Amniotic stem cell (primary cell): ENCODE measurements at places on chromosomes 7 and 10.

DNA sequence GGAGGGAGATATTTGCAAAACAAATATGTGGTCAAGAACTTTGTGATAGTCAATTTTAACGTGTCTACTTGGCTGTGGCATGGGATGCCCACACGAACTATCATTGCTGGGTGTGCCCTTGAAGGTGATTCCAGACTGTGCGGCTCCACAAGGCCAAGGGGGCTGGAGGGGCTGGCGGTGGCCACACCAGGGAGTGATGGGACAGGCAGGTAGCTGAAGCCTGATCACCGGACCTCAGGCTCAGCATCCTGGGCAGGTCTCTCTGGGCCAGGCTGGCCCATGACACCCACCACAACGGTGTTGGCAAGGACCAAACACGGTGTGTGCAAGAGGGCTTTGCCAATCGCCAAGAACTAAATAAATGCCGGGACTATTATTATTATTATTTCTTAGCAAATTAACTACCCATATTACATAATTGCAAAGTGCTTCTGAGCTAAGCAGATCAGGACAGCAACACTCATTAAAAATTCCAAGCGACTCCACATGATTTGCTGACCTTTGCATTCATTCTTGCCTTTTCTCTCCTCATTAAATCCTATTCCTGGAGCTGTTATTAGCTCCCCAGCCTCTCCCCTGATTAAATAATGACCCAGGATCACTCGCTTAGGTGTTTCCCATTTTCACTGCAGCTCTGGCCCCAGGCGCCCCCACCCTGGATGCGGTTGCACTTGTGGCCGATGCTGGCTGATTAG lies 35.4 kb upstream of the PPP2R2D start:
- no peak for DNase-seq

- no peak for DNase-seq
These were observed 314.3 kb downstream of the HPSE2 start for GRCh38 chr10:98921316-98921715.

- no peak for DNase-seq
These were observed 882.2 kb downstream of the TYW1 start for GRCh38 chr7:67878808-67879207.

DNA sequence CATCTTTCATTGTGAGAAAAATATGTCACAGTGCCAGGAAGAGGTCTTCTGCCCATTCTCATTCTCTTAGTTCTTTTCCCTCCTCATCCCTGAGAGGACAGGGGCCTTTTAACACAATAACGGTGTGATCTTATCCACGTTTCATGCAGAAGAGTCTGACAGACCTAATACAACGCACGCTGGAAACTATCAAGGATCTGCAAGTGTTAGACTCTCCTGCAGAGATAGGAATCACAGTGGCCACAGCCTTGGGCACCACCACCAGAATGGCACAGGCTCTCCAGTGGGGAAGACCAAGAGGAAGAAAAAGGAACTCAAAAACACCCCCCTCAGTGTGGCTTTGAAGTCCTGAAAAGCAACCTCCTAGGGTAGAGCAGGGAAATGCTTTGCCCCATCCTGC lies 72.6 kb upstream of the LAMB4 start:
- no peak for DNase-seq

DNA sequence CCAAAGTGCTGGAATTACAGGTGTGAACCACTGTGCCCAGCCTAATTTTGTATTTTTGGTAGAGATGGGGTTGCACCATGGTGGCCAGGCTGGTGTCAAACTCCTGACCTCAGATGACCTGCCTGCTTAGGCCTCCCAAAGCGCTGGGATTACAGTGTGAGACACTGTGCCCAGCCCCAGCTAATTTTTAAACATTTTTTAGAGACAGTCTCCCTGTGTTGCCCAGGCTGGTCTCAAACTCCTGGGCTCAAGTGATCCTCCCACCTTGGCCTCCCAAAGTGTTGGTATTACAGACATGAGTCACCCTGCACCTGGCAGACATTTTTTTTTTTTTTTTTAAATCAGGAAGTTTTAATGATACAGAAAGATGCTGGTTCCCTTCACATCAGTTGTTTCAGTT lies 15.5 kb downstream of the DENND10 start:
- DNase-seq, result no peak

GRCh38 chr7:123580406-123581161 lies 21.0 kb upstream of the ASB15 start:
- peak; percentile 28 for DNase-seq

- DNase-seq, result no peak
These were observed 4.7 kb downstream of the PPP1R9A start for GRCh38 chr7:94912085-94912484.

GRCh38 chr7:98855610-98856422 lies 14.0 kb downstream of the TMEM130 start:
- DNase-seq, result no peak

- DNase-seq, result no peak
These were observed 363.2 kb downstream of the AUTS2 start for GRCh38 chr7:69961436-69961835.

DNA sequence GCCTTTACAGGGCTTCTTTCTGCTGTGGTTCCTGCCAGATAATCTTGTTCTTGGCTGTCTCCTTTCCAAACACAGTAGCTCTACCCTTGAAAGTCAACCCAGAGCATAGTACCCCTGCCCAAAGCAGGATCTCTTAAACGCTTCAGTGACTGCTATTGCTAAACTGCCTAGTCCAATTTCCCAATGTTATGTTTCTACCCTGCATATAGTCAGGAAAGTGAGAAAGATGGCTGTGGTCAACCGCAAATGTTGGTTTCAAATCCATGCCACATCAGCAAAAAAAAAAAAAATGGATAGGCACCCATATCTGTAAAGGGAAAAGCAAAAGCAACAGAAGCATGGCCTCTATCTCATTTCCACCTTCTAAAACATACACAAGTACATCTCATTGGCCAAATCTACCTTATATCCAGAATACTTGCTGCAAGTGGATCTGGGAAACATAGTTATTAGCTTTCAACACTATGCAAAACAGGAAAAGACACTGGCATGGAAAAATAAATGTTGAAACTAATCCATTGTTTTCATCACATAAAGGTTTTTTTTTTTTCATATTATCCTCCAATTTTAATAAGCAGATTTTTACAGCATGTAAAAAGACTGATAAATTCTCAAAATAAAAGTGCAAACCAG lies 59.8 kb downstream of the DNAJC1 start:
- DNase-seq, result no peak

DNA sequence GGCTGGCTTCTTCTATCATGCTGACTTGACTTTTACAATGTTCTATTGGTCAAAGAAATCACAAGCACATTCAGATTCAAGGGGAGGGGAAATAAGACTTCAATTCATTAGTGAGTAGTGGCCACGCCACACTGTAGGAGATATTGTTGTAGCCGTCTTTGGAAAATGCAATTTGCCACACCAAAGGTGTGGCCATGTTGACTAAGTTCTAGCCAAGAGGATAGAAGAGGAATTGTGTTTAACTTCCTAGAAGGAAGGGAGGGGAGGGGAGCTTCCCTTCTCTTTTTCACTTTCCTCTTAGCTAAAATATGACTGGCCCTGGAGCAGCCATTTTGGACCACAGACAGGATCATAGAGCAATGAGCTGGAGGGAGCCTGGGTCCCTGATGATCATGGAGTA lies 3.4 kb upstream of the PRKAR2B start:
- DNase-seq, result no peak

DNA sequence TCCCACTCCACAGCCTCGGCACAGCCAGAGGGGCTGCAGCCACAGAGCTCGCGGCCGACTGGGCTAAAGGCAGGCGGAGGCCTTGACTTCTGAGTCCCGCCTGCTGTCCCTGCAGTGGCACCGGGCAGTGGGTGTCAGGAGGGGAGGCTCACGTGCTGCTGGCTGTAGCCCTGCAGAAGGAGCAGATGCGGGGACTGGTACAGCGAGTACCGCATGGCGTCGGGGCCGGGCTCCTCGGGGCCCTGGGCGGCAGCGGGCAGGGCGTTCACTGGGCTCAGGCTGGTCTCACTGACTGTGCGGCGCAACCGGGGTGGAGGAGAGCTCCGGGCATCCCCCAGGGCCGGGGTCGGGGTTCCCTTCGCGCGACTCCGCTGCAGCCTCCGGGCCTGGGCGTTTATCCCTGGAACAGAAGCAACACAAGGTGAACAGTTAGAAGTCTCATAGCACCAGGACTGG lies 25.6 kb downstream of the PAPOLB start:
- no peak for DNase-seq

DNA sequence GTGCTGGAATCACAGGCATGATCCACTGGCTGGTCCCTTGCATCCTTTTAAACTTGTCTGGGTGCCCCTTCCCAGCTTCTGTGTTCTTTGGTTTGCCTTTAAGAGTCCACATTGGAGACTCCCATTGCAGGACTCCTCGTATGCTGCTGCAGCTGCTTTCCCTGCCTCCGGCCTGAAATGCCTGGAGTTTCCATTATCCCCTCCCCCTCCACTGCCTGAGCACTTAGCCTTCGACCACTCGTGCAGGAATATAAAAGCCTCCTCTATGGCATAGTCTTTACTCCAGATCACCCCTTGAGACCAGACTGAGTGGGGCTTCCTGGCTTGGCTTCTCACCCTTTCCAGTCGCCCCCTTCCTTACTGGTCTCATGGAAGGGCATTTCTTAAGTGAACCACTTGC lies 80.2 kb downstream of the RHOBTB1 start:
- no peak for DNase-seq

GRCh38 chr10:99770408-99771045 lies 11.9 kb upstream of the ABCC2 start:
- DNase-seq, result no peak

DNA sequence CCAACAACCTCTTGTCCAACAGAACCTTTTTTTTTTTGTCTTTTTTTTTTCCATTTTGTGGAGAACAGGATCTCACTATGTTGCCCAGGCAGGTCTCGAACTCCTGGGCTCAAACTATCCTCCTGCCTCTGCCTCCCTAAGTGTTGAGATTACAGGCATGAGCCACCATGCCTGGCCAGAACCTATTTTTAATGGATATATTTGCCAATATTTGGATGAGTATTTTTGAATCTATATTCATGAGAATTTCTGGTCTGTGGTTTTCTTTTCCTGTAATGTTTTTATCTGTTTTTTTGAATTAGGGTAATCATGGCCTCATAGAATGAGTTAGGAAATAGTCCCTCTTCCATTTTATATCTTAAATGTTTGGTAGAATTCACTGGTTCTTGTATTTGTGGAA lies 70.4 kb upstream of the RET start:
- DNase-seq, result no peak

- no peak for DNase-seq
These were observed 168.3 kb upstream of the SP8 start for GRCh38 chr7:20954711-20955619.

GRCh38 chr10:34047389-34047788 lies 712.9 kb upstream of the NRP1 start:
- no peak for DNase-seq
